ENCODE measurements at places on chromosomes 4 and X.
A peak's percentile ranks its signal among the peaks of the same experiment; 100 is the strongest.

DNA sequence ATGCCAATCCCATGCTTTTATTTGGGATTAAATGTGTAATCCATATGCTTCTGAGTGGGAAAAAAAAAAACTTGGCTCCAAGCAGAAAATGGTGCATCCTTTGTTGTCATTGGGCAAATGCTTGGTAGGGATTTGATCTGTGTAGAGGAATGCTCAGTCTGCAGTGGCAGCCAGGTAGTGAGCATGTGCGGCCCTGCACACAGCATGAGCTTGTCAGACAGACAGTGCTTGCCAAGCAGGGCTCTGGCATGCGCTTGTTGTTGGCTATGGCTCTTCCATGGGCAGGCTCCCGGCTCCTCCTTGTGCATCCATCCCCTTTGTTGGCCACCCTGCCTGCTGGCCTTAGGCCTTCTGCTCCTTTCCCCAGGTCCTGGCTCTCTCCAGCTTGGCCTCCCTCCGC is 130.3 kb downstream of the GPR143 start:
- no peak for DNase-seq

DNA sequence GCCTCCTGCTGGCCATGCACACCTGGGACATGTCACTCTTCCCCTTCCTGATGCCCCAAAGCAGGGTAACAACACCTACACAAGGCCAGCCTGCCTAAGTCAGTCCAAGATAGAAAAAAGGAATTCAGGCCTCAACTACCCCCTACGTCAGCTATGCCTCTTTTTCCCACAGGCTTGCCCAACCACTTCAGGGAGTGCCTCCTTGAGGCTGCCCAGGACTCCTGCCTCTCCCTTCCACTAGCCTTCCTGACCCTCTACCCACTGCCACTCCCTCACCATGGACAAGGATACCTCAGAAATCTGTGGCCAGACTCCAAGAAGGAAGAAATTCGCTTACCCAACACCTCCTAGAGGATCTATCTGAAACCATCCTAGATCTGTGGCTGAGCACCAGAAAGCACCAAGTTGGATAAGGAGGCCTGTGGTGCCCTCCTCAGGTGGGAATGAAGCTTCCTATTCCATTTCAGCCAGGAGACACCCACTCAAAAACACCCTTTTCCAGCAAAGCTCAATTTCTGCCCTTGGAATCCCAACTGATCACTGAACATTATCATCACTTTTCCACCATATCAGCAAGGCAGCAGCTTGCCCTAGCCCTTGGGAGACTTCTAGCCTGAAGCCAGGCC is 1.8 kb downstream of the KDM5C start:
- peak; percentile 15 for DNase-seq

GRCh38 chr4:8236106-8236919 is 33.2 kb upstream of the HTRA3 start:
- DNase-seq, result no peak

DNA sequence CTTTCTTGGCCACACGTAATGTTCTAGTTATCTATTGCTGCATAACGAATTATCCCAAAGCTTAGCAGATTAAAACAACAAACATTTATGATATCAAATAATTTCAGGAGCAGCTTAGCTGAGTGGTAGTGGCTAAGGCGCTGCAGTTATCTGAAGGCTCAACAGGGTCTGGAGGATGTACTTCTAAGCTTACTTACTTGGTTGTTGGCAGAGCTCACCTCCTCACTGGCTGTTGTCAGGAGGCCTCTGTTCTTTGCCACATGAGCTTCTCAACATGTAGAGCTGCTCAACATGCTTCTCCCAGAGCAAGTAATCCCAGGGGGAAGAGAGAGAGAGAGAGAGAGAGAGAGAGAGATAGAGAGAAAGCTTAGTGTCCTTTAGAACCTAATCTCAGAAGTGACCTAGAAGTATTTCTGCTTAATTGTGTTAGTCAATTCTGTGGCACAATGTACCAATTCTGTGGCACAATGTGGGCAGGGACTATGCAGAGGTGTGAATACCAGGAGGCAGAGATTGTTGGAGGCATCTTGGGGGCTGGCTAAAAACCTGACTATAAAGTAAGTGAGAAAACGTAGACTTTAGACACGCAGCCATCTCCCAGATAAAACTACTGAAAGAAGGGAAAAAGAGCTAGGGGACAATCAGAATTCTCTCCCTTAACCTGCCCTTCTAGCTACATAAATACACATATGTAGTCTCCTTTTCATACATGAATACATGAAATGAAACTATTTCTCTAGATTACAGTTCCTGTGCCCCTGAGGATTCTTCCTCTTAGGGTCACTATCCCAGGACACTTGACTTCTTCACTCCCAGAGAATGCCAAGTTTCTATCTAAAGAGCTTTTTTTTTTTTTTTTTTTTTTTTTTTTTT is 40.2 kb downstream of the HOPX start:
- DNase-seq, result no peak

GRCh38 chr4:105399532-105400161 is 74.2 kb downstream of the PPA2 start:
- peak; percentile 92 for DNase-seq

GRCh38 chr4:177532358-177532757 is 90.1 kb upstream of the AGA start:
- DNase-seq, result no peak

GRCh38 chr4:56630876-56631666 is 50.0 kb downstream of the HOPX start:
- DNase-seq, result peak; percentile 70

DNA sequence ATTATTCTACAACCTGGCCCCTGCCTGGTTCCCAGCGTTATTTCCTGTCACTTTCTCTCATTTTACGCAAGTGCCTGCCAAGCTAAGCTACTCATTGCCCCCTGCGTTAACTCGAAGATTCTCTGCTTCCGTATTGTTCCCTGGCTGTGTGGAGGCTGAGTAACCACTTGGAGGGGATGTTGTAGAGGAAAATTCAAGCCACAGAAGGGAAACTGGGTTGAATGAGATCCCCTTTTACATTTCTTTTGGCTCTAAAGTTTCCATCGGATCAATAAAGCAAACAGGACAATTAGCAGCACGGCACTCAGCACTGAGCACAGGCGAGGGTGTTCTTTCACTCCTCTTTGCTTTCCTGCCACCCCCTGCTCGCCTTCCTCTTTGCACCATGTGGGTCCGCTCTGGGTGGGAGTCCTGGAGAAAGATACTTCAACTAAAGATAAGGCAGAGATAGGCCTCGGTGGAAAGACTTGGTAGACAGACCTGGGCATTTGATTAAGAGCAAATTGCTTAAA is 4.2 kb upstream of the TMSB4X start:
- DNase-seq, result peak; percentile 58

DNA sequence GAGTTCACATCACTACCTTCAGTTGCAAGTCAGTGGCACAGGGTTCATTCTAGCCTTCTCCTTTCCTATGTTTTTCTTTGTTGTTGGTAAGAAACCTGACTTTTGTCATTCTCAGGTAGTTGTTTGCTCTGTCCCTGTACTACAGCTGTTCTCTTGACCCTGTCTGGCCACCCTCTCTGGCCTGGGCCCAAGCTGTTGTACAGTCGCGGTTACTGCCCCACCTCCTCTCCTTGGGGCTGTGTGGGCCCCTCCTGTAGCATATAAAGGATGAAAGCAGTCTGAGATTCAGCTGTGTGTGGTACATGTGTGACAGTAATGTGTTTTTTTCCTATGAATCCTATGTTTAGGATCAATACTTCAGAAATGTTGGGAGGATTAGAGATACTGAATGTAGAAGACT is 12.5 kb downstream of the MOB1B start:
- no peak for DNase-seq

- DNase-seq, result no peak
Measured at GRCh38 chr4:52510939-52511565, 148.0 kb downstream of the USP46 start.

DNA sequence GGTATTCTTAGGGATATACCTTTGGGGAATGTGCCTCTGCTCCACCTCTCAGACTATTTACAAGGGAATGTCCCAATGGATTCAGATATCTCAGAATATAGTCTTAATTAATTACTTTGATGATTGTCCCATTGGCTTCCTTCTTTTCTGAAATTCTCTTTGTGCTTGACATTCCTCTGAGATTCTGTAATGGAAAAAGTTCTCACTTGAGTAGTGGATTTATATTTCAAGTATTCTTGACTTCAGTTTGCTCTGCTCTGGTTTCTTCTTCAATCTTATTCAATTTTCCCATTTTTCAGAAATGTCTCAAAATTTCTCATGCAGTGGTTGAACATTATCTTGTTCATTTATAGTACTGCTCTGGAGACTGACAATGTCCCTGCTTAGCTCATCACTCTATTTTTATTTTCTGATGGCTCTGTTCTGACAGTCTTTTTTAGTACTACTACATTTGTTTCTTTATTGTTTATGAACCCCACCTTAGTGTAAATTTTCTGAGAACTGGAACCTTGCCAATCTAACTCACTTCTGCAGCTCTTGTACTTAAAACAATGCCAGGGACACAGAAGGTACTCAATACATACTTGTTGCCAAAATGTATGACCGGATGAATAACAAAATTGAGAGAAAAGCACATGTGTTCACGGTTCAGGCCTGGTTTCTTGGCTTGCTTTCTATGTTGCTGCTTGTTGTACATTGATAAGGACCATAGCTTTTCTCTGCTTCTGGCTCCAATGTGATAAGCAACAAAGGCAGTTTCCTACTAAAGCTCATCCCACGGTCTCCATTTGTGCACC is 471.7 kb downstream of the GASK1B start:
- DNase-seq, result no peak

DNA sequence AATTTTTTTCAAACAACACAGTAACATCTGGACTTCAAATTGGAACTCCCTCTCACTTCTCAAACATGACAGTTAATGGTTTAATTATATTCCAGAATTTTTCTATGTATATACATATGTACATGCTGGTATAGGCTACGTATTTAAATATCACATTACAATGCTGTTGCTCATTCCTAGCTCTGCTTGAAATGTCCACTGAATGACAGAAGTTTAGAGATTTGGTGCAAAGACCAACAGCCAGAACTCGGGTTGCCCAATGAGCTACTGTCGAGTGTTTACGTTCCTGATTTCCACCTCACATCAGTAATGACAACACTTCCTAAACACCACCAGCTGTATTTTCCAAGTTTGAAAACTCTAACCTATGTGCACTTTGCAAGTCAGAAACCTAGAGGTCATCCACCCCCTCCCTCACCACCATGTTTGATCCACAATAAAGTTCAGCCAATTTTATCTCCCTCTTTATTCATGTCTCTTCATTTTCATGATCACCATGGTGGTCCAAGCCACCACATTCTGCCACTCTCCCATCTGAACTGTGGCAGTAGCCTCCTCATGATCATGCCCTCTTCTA is 49.3 kb upstream of the RPL34 start:
- DNase-seq, result peak; percentile 66

- DNase-seq, result no peak
Measured at GRCh38 chrX:21374994-21375707, 933 bp downstream of the CNKSR2 start.

DNA sequence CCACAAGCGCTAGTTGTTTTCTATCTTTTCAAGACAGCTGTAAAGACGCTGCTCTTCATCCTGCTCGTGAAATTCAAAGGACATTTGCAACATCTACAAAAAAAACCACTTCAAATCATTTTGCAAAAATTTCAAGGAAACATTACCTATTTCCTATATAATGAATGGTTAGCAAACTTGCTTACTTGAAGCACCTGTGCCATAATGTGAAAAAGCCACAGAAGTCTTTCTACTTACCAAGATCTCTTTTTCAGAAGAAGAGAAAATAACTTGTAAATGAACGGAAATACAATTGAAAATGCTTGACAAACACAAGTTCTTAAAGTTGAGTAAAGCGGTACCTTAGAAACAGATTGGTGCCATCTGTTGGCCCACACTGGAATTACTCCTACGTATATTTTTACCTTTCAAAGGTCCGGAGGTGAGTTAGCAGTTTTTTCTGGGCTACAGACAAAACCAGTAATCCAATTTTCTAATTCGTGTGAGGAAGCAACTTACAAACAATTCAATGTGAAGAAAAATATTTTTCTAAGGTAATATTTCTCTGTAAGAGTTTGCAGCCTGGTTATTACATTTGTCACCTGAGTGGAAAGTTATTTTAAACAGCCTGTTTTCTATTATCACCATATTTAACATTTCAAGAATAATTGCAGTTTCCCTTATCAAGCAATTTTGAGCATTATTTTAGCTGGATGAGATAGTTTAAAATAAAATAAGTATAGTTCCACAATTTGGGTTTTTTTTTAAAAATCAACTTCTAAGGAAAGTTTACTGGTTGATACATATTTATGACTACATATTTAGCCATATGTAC is at the start of gene TLR6:
TLR6 (minus strand) TSS at position 294 of the 814 bp plus-strand sequence. CDS start 27,344 bp downstream, outside the sequence.
- peak; percentile 59 for DNase-seq

DNA sequence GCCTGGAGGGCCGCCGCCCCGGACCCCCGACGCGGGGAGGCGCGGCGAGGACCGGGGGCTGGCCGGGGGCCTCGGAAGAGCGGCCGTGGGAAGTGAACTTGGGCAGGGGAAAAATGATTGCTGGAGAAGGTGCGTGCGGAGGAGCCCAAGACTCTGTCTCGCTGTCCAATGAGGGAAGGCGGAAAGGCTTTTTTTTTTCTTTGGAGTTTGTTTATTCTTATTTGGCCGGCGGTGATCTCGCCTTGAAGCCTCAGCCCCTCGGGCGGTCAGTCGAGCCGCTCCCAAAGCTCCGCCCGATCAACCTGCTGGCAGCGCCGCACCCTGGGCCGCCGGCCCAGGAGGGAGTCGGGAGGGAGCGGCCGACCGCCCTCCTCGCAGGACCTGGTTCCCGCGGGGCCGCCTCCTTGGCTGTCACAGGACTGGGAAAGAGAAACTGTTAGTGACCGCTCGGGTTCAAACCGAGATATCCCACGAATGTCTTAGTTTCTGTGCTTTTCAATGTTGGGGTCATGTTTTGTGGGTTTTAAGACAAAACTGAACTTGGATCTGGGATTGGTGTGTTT is 2.5 kb downstream of the CPEB2 start:
- DNase-seq, result peak; percentile 74

DNA sequence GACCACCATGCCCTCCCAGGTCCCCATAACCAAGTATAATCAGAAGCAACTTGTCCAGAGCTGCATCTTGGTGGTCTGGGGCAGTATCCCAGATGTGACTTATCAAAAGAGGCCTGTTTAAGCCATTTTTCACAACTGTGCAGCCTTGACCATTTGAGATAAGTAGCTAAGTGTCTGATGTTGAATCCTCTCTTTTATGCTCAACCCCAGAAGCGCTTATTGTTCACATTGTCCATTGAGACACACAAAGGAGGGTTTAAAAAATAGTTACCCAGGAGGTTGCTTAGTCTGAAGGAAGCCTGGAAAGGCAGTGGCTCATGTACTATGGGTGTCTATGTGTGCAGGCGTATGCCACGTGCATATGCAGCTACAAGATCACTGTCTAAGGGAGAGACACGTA is 27.0 kb downstream of the ENPP6 start:
- no peak for DNase-seq

DNA sequence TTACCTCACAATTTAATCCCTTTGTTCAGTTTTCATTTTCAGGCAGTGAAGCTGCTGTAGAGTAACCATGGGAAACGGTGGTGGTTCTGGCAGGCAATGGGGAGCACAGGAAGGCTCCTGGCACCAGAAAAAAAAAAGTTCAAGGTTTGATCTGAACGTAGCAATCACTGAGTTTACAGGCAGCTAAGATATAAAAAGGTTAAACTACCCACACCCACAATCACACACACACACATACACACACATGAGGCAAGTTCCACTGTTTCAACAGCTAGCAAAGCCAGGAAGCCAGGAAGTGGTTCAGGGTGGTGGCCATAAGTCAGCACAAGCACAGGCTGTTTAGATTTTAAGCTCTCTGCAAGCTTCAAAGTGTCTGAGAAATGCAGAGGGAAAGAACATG is at the start of gene SULT1B1:
SULT1B1 (minus strand) TSS at position 166 of the 400 bp plus-strand sequence. CDS start 5,403 bp downstream, outside the sequence.
- no peak for DNase-seq
